NCI-H1048 (cell line): ENCODE measurements at places on chromosomes 1 and 21.

GRCh38 chr1:206899717-206900116 lies 2.5 kb downstream of the IL24 start:
- no peak for DNase-seq

DNA sequence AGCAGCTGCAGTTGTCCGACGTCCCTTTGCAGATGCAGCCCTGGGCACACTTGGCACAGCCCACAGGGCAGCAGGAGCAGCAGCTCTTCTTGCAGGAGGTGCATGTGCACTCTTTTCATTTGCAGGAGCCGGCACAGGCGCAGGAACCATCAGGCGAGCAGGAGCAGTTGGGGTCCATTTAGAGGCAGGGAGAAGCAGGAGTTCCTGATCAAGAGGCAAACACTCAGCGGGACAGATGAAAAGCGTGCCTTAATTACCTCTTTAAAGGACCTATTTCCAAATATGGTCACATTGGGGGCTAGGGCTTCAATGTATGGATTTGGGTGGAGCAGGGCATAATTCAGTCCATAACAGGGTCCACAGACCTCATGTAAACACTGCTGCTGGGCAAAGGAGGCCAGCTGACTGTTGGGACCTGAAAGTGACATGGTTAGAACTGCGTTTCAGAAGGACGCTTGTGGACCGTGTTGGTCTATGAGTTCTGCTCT lies 4.3 kb upstream of the CPLANE2 start:
- no peak for DNase-seq

DNA sequence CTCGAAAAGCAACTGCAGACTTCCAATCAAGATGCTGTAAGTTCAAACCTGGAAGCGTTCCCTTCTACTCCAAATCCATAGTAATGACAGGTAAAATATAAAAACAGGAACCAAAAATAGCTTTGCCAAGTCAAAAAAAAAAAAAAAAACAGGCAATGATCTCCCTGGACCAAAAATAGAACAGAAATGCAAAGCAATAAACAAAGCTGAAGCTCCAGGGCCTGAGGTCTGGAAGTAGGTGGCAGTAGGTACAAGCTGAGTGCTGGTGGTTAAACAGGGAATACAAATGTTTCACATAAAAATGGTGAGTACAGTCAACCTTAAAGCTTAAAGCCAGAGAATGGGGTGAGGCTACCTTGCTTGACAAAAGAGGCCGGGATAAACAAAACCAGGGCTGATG lies 610.8 kb downstream of the SMYD3 start:
- no peak for DNase-seq

- DNase-seq: no peak
Measured at GRCh38 chr1:94741510-94741909, 78.6 kb upstream of the SLC44A3 start.

- DNase-seq: no peak
Measured at GRCh38 chr21:35449846-35450245, 400.7 kb upstream of the RUNX1 start.

DNA sequence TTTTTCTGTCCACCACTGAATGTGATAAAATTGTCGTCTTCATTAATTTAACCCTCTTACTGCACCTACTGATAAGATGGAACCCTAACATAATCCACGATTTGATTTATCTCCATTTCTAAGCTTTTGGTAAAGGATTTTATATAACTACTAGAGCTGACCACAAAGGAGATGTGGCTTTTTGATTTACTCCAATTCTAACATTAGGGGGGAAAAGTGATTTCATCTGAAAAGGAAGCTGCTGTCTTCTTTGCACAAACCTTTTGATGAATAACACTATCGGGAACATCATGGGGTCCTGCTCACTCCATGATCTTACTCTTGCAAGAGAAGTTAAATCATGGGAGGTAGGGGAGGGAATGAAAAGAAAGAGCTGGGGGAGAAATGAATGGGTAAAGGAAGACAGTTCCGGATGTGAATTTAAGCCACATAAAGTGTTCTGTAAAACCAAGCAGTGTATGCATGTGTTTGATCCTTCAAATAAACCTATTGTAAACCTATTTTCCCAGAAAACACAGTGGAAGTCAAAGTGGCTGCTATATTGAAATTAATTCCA lies 161.8 kb downstream of the GABPA start:
- DNase-seq: no peak

DNA sequence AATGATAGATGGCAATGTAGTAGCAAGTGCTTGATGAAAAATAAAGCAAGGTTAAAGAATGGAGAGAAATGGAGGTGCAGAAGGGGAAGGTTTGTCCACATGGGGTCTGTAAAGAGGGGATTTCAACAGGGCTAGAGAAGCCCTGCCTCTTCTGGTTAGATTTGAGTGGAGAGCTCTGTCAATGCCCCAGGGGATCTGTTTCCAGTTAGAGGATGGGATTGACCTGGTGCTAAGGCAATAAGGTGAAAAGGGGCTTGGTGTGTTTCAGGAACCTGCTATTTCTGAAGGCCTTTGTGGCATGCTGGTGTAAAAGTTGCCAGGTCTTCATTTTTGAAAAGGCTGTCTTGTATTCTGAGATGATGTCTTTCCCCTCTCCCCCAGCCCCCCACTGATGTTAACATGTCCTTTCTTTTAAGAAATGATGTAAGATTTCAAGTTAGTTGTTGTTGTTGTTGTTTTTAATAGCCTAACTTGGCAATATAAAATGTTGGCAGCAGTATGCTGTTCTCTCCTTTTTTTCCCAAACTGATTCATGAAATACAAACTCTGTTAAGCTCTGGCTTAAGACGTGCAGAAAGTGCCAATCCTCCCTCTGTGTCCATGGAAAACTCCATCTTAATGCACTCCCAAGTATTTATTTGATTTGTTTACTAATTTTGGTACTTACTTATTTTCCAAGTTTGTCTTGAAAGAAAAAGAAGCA lies 370.3 kb upstream of the ADGRL2 start:
- DNase-seq: no peak

DNA sequence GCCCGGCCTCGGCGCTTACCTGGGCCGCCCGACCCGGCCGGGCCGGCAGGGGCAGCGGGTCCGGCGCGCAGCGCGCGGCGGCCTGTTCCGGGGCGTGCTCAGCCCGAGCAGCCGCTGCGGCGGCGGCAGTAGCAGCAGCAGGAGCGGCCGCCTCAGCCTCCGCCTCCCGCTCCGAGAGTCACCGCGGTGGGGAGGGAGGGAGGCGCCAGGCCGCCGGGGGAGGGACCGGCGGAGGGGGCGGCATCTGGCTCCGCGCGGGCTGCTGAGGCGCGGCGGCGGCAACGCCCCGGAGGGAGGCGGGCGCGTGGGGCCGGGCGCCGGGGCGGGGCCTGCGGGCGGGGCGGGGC lies at the start of gene CTNNBIP1:
Gene CTNNBIP1, minus strand, starts transcription at position 194 of the 347 bp plus-strand sequence. CDS start 38,205 bp downstream, outside the sequence.
- no peak for DNase-seq

GRCh38 chr21:44537930-44538911 lies 1.8 kb downstream of the KRTAP10-1 start:
- DNase-seq: no peak
